CD4-positive, alpha-beta T cell treated with Interleukin-4 for 1 hour (primary cell): ENCODE measurements at places on chromosomes 11 and 22.

DNA sequence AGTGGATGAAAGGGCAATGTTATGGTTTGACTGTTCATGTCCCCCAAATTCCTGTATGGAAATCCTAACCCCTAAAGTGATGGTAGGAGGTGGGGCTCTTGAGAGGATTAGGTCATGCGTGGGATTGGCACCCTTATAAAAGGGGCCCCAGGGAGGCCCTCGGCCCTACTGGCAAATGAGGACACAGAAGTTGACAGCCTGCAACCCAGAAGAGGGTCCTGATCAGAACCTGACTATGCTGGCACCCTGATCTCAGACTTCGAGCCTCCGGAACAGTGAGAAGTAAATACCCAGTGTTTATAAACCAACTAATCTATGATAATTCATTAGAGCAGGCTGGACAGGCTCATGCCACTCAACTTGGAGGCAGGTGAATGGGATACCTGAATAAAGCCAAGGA is 8.7 kb downstream of the IFITM10 start:
- no peak for DNase-seq

DNA sequence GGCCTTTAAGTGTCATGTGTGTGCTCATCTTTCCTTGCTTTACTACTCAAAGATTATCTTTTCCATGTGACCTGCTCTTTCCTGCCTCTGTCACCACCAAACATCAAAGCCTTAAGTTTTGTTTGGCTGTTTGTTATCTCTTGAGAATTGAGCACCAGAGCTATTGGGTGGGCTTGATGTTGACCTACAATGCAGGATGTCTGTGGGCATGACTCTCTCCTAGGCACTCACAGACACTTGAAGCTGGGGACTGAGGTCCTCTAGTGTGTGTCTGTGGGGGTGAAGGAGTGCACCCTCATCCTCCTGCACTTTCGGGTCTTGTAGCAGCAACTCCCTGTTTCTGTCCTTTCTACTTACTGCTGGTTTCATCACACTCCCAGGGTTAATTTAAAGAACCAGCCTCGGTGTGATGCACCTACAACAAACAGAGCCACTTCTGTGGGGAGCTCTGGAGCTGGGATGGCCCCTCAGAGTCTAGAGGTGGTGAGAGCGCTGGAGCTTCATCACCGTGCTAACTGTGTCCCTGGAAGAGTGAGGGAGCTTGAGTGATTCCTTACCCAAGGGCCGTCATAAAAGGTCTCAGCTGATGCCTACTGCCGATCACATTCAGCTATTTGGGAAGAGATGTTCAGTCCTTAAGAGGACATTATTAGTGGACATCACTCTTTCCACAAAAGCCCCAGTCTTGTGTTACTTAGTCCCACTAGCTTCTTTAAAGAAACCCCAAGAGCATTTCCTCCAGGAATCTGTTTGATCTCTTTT is 56.3 kb downstream of the LRRC74B start:
- DNase-seq = no peak

GRCh38 chr11:133570376-133570775 is 38.1 kb upstream of the OPCML start:
- DNase-seq = no peak

DNA sequence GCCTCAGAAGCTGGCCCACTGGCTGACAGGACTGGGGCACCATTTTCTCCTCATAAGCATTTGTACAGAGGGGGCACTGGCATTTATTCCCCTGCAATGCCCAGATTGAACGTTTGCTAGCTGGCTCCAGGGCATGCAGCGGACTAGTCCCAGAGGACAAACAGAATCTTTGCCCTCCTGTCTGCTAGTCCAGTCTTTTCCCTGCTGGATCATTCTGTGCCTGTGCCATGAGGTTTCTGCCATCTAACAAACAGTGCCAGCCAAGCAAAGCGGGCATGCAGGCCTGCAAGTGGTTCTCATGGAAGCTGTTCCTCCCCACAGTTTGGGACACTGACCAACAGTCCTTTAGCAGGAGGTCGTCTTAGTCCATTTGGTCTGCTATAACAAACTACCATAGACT is 53.4 kb downstream of the KCNJ1 start:
- DNase-seq = no peak

DNA sequence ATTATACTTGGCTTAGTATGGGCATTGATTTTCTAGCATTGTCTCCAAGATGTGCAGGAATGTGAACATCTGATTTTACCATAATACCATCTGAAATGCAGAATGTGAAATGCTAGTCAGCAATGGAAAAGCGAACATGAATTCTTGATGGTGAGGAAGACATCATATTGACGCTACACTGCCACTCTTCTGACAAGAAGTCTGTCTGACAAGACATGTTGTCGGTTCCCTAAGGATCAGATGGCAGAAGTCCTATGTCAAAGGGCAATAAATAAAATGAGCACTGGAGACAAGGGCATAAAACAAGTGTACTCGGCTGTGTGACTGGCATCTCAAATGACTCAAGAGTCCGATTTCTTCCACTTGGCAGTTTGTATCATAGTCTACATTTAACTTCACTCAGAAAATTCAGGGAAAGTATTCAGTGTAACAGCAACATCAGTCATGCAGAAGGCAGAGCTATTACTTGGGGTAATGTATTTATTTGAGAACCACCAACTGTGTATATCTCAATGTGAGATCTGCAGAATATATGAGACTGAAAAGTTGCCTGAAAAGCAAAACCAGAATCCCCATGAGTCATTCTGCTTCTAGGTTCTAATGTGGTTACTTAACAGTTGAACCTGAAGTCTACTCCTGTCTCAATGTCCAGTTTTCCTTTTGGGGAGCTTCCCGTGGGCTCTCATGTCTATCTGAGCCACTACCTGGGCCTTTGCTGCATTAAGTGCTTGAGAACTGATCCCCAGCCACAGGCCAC is 51.5 kb downstream of the SLC17A6 start:
- DNase-seq = no peak

DNA sequence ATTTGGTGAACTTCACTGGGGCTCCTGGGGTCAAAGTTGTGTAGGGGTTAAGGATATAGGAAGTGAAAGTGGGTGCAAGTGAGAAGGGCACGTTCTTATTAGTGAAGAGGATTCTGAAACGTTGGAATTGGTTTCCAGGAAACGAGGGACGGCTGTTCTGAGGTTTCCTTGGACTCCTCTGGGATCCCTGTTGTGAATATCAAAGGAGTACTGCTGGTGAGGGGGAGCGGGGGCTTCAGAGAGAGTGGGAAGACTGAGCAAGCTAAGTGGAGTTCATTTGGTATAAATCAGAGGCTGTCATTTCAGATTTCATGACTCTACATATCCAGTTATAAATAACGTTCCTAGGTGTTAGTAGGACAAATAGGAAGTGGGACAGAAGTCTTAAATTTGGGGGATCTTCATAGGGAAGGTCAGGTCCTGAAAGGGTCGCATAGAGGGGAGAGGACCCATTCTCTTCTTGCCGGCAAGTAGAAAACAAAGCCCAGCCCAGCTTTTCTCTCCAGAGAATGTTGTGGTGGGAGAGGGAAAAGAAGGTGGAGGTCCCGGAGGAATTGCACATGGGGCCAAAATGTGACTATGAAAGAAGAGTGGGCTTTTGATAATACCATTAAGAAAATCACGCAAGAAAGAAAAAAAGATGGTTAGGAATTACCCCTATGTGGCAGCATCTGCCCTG is 1.1 kb upstream of the NELL1 start:
- DNase-seq = no peak

- DNase-seq = no peak
Measured at GRCh38 chr11:64322925-64323260, 5.0 kb downstream of the PRDX5 start.

- no peak for DNase-seq
Measured at GRCh38 chr11:78030429-78031325, 7.6 kb upstream of the KCTD14 start.

GRCh38 chr22:49514641-49515040 is 313.0 kb downstream of the BRD1 start:
- no peak for DNase-seq

- DNase-seq = peak; percentile 79
Measured at GRCh38 chr11:6618117-6619003, 862 bp downstream of the TPP1 start.

DNA sequence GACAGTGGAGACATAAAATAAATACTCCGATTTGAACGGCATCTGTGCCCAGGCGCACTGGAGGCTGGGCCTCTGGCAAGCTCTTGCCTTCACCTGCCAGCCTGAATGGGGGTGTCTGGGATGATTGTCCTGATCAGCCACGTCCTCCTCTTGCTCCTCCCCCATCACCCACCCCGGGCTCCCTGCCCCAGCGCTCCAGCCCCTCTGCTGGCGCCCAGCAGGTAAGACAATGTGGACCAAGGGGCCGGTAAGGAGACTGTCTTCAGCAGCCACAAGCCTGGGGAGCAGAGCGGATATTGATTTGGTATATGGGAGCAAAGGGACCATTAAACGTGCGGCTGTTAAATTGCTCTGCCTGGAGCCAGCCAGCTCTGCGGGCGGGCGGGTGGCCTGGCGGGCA is 24.9 kb downstream of the WNT11 start:
- no peak for DNase-seq

GRCh38 chr11:126409620-126409985 is 54.1 kb downstream of the ST3GAL4 start:
- no peak for DNase-seq

DNA sequence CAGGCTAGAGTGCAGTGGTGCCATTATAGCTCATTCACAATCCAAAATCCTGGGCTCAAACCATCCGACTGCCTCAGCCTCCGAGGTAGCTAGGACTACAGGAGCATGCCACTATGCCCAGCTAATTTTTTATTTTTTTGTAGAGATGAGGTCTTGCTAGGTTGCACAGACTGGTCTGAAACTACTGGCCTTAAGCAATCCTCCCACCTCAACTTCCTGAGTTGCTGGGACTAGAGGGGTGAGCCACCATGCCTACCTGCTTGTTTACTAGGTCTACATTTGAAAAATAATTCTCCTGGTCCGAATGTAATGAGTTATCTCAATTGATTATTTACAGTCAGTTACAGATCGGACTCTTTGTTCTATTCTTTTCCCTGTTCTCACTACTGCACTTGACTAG is 22.0 kb downstream of the TAF1D start:
- DNase-seq = no peak

- peak; percentile 52 for DNase-seq
Measured at GRCh38 chr22:35540595-35541253, at the start of gene RASD2. Gene RASD2, plus strand, starts transcription at chr22:35540831. Its CDS starts 5,979 bp downstream, at chr22:35546810.

DNA sequence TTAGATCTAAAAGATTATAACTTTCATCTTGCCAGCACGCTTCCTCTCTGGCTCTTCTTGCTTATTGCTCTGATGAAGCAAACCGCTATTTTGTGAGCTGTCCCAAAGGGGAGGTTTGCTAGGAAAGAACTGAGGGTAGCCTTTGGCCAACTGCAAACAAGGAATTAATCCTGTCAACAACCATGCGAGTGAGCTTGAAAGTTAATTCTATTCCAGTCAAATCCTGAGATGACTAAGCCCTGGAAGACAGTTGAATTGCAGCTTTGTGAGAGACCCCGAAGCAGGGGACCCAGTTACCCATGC is 10.3 kb upstream of the RNF141 start:
- no peak for DNase-seq

DNA sequence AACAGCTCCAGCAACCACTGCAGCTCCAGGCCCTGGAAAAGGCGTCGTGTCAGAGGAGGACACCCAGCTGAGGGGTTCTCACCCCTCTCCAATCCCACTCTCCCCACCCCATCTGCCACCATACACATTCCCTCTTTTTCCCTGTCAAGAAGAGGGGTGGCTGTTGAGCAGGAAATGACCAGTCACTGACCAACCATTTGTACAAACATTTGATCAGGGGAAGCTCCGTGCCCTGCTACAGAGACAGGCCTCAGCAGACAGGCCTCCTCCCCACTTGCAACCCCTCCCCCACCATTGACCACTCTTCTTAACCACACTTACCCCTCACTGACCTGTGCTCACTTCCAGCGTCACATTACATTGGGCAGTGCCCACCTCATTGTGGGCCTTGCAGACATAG is 2.3 kb upstream of the VSIG2 start:
- DNase-seq = no peak

- DNase-seq = no peak
Measured at GRCh38 chr22:50657925-50658324, 14.7 kb upstream of the SHANK3 start.

DNA sequence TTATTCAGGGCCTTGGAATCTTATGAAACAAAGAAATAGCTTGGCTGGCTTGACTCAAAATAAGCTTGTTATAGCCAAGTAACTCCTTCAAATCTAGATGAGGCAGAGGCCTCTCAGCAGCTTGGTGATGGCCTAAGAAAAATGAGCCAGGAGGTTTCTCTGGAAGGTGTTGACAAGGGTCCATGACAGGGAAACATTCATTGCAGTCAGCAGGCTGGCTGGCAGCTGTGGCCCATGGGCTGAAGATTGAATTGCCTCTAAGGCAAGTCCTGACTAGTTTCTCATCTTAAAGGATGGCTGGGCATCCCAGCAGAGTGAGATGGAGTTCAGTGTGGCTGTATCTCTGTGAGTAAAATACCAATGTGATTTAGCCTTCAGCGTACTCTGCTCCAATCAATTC is 441.0 kb downstream of the NELL1 start:
- DNase-seq = no peak

DNA sequence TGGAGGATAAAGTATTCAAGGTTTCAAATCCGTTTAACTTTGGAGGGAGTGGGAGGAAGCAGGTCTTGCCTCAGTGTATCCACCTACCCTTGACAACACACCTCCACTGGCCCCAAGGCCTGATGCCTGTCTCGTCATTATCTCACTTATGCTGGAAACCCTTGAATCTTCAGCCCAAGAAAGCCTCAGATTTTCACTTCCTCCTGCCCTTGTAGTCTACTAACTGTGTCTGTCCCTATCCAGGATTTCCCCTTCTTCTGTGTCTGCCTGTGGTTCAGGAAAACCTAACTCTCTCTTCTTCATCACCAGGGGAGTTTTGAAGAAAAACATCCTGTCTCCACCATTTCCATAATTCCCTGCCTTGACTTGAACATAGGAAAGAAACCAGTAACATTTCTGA is 56.1 kb downstream of the SYT9 start:
- no peak for DNase-seq

DNA sequence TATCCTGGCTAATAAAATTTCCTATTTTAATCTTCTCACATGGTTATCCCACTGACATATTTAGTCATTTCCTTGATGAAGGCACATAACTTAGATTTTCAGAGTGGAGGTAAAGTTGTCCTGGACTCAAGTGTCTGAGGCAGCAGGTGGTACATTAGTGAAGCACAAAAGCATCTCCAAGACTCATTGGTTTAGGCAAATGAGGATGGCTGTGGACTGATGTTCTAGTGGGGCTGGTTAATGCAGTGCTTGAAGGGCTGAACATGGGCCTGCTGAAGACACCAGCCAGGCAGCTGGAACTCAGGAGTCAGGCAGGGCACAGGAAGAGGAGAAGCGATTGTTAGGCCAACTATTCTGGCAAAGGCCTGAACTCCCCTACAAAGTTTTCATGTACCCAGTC is 76.3 kb upstream of the SESN3 start:
- no peak for DNase-seq
